ENCODE measurements at places on chromosomes 16 and 17.

DNA sequence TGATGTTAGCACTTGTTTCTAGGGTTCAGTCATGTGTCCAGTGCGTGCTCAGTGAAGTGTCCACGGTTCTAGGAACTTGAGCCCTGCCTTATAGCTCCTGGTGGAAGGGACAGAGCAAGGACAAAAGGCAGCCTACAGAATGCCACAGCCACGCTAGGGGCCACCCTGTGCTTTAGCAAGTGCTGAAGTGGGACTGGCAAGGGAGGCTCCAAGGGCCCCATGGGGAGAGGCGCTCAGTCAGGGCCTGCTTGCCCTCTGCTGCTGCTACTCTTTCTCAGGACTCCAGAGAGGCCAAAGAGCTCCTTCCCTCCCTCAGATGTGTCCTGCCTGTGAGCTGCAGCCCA lies 6.8 kb downstream of the NT5C start:
- DNase-seq: no peak

- no peak for DNase-seq
These were observed 21.5 kb downstream of the SP2 start for GRCh38 chr17:47917581-47917980.

- DNase-seq: peak; percentile 21
These were observed 40.1 kb upstream of the RBBP6 start for GRCh38 chr16:24499193-24499814.

DNA sequence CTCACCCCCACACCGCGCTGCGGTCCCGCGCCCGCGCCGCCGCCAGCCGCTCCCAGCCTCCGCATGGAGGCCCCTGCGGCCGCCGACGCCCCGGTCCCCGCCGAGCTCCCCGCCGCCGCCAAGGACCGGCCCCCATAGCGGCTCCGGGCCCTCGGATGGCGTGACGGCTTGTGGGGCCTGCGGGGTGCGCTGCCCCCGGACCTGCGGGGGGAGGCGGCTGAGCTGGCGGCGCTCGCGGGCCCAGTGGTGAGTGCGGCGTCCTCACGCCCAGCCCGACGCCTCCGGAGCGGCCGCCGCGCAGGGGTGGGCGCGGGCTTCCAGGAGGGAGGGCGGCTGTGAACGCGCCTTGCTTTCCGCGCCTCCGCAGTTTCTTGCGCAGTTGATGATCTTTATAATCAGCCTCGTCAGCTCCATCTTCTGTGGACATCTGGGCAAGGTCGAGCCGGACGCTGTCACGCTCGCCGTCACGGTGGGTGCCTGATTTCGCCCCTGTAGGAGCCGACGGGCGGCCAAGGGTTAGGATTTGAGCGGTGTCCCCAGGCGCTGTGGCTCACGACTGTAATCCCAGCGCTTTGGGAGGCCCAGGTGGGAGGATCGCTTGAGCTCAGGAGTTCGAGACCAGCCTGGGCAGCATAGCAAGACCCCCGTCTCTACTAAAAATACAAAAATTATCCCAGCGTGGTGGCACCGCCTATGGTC lies 46.4 kb downstream of the SLC47A1 start:
- no peak for DNase-seq

DNA sequence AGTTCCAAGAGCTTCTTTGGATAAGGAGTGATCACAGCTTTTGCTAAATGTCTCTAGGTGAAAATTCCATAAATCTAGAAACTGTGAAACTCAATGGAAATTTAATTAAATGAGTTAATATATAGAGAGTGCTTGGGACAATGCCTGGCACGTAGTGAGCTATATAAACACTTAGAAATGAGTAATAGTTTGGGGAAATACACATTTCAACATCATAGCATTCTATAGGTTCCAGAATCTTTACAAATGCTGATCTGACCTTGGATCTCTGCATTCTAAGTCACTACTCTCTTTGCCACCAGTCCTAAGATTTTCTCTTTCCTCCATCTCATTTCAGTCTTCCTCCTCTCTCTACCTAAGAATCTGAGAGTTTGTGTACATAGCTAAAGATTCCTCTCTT lies 175.6 kb downstream of the SOX9 start:
- DNase-seq: no peak

GRCh38 chr17:79124513-79125209 lies 50.0 kb downstream of the ENGASE start:
- no peak for DNase-seq

GRCh38 chr17:3534881-3535252 lies 22.7 kb downstream of the TRPV3 start:
- no peak for DNase-seq

GRCh38 chr17:2054512-2055291 lies at the start of gene HIC1:
Gene HIC1 (plus strand): TSS chr17:2055103. CDS start chr17:2056691, 1,588 bp downstream.
- peak; percentile 75 for DNase-seq

DNA sequence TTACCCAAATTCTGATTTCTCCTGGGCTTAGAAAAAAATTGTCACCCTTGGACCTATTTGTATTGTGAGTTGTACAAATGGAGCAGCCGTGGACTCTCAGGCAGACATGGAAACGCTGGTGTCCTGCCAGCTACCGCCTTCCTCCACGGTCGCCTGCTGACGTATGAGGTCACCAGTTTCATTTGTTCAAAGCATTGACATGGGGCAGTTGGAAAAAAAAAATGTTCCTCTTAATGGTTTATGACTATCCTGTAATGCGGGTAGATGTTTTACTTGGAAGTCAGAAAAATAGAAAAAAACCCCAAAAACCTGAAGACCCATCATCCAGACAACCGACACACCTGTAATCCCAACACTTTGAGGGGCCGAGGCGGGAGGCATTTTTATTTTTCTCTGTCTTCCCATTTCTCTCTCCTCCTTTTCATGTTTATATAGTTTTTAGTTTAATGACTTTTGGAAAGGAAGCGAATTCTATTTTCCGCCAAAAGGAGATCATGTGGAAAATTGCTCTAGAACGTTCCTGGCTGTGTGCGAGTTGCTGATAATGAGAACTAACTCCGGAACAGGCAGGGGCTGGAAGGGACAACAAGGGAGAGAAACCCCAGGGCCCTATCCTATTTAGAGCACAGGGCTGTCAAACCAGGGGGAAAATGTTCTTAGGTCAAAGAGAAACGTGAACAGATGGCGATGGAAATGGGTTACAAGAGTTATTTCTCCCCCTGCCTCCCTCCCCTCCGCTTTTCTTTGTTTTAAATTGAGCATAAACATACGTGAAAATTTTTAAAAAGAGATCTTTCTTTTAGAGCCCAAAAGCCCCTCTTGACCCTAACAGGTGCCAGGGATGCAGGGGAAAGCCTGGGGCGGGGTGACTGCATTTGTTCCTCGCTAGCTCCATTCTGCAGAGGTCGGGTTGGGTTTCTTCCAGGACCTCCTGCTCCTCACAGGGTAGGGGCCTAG lies 13.7 kb downstream of the DNAH17 start:
- DNase-seq: no peak

GRCh38 chr16:62568926-62569325 lies 532.7 kb upstream of the CDH8 start:
- no peak for DNase-seq

DNA sequence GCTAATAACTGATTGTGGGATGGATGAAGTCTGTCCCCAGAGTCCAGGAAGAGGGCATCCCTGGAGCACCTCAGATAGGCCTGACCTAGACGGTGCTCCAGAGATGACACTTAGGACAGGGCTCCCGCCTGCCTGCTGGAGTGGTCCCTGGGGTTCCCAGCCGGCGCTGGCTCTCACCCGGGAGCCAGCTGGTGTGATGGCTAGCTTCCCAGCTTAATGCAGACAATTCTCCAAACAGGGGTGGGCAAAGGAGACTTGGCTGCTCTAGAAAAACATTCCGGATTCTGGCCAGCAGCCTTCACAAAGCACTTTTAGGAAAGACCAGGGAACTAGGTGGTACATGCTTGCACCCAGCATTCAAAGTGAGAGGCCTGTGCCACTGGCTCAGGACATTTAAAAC lies 18.6 kb downstream of the ACE start:
- no peak for DNase-seq

- DNase-seq: no peak
These were observed 917 bp upstream of the TBX2 start for GRCh38 chr17:61398721-61399130.

GRCh38 chr17:38896346-38896954 lies 26.6 kb downstream of the LASP1 start:
- DNase-seq: no peak

GRCh38 chr16:8808009-8808408 lies 10.4 kb downstream of the PMM2 start:
- DNase-seq: no peak

DNA sequence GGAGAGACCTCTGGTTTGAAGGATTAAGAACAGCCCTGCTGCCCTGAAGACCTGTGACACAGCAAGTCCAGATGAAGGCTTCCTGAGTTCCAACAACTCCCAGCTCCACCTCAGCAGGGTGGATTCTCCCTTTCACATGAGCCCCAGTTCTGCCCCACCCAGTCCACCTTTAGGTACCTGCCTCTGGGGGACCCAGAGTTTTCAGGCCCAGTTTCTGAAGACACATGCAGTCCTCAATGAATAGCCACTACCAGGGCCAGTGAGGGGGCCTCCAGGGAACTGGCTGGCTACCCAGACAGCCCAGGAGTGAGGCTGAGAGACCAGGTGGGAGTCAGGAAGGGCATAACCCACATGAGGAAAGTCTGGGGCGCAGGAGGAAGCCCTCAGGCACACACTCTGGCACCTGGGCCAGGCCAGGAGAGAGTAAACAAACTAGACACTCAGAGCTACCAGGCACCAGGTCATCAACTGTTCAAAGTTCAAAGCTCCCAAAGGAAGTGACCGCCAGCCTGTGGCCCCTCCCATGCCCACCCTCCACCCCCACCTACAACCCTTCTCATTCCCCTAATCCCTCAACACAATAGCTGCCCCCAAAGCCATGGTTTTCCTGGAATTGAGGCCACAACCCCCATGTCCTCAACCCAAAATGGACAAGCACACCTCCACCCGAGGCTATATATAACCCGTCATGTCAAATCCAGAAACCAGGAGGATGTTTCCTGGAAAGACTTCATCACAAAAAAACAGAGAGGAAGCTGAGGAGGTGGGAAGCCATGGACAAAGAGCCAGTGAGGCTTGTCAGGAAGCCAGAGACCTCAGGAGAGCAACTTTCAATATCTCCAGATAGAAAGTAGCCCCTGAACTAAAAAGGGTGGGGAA lies 2.1 kb downstream of the MYO18A start:
- DNase-seq: no peak

DNA sequence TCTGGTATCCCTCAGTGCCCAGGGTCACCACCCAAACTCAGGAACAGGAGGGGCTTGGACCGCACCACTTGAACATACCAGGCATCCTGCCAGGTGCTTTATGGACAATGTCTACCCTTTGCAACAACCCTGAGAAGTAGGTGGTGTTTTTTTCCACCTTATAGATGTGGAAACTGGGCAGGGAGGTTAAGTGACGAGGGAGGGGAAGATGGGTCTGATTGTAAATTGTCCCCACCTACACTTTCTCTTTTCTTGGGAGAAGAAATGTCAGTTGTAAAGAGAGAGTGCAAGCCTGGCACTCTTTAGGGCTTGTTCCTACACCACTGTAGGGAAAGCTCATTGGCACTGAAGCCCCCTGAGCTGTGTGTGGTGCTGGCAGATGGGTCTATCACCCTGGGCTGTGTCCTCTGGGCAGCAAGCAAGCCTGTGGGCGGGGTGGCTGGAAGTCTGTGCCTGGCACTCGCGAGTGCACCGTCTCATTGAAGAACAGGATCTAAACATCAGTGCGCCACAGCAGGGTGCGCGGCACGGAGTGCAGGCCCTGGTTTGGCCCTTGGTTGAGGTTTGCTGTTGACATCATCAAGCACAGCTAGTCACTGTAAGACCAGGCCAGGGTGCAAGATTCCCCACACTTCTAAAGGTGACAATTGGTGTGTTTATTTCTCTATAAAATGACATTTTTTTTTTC lies 15.1 kb downstream of the NOD2 start:
- no peak for DNase-seq

DNA sequence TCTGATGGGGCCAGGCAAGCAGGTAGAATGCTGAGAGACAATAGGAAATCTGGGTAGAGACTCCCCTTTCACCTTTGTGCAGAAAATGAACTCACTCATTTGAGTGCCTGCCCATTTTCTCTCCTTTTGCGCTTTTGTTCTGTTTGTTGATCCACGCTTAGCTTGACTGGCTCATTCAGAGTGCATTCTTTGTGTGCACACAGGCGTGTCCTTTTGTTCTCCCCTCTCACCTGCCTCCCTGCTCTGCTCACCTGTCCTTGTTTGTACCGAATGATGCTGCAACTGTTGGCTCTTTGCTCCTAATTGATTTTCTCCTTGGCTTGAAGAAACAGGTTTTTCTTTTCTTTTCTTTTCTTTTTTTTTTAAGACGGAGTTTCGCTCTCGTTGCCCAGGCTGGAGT lies 15.8 kb downstream of the PGS1 start:
- DNase-seq: no peak

DNA sequence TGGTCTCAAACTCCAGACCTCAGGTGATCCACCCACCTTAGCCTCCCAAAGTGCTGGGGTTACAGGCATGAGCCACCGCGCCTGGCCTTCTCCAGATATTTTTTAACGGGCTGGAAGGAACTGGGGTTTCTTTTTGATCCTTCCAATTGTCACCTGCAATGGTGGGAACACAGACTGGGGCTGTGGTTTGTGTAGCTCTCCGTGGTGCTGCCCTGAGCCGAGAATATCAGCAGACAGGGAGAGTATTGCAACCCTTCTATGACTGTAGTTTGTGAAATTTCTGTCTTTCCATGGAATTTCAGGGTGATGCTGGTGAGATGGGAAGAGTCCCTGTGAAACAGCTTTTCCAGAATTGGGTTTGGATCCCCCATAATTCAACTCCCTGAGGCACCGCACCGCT lies 263.5 kb downstream of the ENGASE start:
- peak; percentile 24 for DNase-seq

- DNase-seq: no peak
These were observed 137.5 kb downstream of the SOCS1 start for GRCh38 chr16:11118479-11118878.

- no peak for DNase-seq
These were observed 24.2 kb upstream of the TMC5 start for GRCh38 chr16:19393226-19394111.

DNA sequence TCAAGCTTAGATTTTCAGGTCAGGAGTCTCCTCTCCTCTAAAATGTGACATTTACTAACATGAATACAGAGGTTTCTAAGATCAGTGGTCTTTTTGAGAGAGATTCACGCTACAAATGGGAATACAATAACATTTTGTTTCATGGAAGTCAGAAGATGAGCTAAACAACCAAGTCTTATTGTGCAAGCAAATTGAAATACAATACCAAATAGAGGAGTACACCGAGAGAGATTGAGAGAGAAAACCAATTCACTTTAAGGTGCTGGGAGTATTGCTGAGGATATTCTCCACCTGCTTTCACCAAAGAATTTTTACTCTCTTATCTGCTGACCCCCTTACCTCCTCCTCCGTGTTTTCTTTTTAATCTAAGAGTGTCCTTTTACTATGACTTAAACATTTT lies 11.5 kb downstream of the VEZF1 start:
- no peak for DNase-seq
